ENCODE measurements at places on chromosomes 4 and X.

GRCh38 chr4:80362578-80363181, 27.1 kb downstream of the CFAP299 start:
- no peak for DNase-seq

DNA sequence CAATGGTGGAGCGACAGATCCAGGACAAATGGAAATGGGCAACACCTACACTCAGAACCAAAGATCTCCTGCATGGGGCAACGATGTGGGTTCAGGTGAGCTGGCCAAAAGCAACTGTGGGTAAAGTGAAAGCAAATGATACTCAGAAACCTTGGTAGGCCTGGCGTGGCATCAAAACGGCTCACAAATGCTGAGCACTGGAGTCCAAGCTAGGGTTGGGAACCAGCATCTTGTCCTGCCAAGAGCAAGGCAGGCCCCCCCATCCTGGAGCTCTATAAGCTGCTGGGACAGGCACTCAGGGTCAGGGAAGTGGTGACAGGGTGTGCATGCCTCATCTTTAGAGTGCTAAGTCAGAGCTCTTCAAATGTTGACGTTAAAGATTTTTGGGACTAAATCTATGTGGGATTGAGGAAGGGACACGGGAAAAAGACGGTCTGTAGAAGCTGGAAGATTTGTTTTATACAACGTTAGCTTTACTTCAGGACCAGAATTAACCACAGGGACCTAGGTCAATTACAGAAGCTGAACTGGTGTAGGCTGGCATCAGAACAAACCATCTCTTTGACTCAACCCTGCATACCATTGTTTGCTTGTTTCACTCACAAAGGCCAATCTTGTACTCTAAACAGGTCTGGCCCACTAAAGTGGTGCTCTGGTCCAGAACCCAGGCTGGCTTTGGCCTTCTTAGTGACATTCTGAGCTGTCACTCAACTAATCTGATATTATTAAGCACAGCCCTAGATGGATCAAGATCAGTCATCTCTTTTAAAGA, 10.7 kb downstream of the ATP8A1 start:
- no peak for DNase-seq

- DNase-seq = no peak
Measured at GRCh38 chr4:119087656-119088055, 48.0 kb upstream of the MYOZ2 start.

DNA sequence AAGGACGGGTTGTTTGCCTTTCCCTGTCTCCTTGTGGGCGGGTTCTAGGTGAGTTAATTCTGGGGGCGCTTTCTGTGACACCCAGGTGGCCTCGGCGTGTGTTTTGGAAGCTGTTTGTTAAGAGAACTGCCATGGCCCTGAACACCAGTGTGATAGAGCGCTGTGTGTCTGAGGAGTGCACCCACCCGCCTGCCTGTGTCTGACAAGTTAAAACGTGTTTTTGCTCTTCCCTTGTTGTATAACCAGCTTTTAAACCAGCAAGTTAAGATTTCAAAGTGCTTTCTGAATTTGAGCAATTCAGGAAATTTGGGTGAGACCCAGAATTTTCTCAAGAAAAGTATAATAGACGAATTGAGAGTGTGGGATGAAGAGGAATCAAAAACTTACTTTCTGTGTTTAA, 55.2 kb upstream of the HGFAC start:
- DNase-seq = no peak

GRCh38 chrX:378443-378842, 8.3 kb downstream of the PPP2R3B start:
- DNase-seq = no peak

GRCh38 chrX:85569096-85569495, 189.6 kb upstream of the POF1B start:
- no peak for DNase-seq

DNA sequence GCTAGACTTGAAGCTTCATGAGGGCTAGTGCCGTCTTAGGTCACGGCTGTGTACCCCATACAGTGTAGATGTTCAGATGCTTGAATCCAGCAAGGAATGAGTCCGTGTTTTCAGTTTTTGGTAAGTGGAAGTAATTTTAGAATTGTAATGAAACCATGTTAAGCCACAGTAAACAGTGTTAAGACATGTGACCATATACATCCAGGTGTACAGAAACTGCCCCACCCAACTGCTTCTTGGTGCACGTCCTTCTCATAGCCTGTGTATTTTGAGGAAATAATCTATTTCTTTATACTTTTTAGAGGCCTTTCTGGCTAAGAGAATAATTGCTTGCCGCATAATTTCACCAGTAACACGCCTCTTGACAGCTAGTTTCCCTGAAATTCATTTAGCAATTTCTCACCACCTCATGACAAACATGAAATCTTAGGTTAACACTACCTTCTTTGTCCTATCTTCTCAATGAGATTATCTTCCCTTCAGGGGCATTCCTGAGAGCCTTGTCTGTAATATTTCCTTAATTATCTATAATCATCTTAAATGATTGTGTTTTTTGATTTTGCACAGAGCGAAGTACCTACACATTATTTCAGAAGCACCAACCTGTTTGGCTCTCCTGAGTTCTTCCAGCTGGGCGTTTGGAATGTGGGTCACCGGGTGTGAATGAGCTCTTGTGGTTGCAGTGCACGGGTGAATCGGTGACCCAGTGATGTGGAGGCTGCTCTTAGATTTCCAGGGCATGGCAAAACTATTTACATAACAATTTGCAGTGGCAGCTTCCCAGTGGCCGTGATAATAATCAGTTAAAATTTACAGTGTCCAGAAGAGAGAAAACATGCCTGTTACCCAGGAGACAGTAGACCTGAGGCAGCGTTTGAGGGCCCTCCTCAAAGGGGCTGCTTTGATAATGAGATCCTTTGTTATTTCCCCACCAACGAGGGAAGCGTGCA, 50.2 kb upstream of the TADA2B start:
- DNase-seq = no peak

DNA sequence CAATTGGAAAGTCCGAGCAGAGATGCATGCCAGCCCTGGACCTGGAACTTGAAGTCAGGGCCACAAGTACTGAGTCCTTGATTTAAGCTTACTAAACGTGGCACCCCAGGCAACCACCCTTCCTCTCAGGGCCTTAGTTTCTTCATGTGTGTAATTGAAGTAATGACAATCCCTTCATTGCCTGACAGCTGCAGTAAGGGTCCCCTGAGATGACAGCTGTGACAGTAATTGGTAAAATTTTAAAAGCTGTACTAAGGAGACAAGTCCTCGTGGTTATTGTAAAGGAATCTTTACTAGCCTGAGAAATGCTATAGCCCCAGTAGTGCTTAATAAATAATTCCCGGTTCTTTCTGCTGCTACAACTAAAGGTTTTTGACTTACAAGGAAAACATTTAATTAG, 175.1 kb upstream of the RADX start:
- DNase-seq = no peak

DNA sequence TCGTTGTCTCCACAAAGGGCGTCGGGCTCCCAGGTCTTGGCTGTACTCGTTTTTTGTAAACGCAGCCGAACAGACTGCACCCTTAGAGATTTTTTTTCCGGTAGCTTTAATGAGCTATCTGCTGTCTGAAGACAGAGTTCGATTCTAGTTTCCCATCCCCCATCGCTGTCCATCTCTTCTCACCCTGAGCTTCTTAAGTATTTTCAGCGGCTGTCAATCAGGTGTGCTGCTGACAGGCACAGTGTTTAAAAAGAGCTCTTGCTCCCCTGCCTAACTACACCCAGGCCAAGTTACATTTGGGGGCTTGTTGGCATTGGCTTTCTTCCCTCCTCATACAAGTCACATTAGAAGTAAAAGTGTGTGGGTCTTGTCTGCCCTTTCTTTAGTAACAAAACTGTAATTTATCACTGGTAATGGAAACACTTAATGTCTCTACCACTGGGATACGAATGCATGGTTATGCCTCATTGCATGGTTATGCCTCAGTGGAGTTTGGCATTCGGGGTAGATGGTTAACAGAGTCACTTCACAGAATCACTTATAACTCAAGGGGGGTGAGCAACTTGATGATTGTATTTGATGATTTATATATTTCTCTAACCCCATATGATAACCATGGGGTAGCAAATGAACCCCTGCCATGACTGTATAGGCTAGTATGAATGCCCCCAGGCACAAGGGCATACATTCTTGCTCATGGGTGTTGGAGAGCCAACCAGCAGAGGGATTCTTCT, 1.4 kb upstream of the ARHGAP6 start:
- DNase-seq = no peak

DNA sequence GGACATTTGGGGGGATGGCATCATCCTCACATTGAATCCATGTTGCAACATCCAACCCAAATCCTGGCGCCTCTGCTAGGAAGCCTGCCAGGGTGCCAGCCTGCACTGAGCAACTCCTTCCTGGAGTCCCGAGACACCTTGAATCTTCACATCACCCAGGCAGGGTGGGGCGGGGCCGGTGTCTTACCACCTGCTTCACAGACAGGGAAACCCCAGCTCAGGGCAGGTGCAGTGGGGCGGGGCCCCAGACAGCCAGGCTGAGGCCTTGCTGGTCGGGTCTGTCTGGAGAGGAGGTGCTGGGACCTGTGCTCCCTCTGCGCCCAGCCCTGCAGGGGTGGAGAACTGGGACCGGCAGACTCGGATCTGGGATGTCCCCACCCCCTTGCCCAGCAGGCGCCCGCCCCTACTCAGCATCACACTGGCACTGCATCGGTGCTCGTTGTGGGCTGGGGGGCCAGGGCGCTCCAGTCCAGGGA, 31.5 kb upstream of the HTRA3 start:
- DNase-seq = no peak

GRCh38 chrX:105876658-105877057, 54.3 kb downstream of the NRK start:
- DNase-seq = no peak

GRCh38 chrX:78327370-78328086, at the start of gene CYSLTR1:
TSS of gene CYSLTR1 (minus strand) at chrX:78327611. CDS start at chrX:78273746, 53,865 bp downstream.
- DNase-seq = no peak

DNA sequence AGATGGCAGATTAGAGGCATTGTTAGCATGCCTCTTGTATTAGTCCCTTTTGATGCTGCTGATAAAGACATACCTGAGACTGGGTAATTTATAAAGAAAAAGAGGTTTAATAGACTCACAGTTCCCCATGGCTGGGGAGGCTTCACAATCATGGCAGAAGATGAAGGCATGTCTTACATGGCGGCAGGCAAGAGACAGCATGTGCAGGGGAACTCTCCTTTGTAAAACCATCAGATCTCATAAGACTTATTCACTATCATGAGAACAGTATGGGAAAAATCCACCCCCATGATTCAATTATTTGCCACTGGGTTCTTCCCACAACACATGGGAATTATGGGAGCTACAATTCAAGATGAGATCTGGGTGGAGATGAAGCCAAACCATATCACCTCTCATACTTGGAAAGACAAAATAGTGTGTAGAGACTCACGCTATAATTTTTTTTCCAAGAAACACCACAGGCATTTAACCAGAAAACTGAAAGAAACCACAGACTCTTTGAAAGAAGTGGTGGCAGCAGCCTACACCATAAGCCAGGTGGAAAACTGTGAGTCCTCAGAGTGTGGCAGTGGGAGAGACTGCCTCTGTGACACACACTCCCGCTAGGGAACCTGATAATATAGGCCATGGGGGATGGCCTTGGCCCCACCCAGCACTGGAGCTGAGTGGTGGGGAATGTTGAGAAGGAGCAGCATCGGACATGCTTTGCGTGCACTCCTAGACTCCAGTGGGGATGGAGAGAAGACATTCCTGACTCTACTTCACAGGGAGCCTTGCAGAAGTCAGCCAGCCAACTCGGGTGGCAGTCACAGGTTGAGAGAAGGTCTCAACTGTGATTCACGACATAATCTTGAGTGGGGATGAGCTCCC, 51.5 kb downstream of the SLC2A9 start:
- no peak for DNase-seq

- no peak for DNase-seq
Measured at GRCh38 chr4:6262847-6263487, 6.7 kb upstream of the WFS1 start.

Data from NCI-H1436 treated with DMSO at 0.1 percent for 48 hours (cell line).